NCI-H524 treated with DMSO at 0.1 percent for 48 hours (cell line): ENCODE measurements at places on chromosomes 2 and 18.

- no peak for DNase-seq
These were observed 132.4 kb downstream of the TMEM163 start for GRCh38 chr2:134586326-134586965.

- DNase-seq: no peak
These were observed 212.8 kb downstream of the CDCA7 start for GRCh38 chr2:173567493-173567892.

GRCh38 chr18:55013685-55014084 is 54.4 kb upstream of the CCDC68 start:
- no peak for DNase-seq

DNA sequence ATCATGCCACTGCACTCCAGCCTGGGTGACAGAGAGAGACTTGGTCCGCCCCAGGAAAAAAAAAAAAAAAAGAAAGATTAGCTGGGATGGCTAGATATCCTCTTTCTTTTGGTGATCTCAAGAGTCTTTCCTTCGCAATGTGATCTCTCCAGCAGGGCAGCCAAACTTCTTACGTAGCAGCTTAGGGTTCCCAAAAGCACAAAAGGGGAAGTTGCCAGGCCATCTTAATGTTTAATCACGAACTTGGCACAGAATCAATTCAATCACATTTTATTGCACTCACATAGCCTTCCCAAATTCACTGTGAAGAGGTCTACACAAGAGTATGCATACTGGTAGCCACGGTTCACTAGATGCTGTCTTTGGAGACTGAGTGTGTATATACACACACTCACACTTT is 53.1 kb downstream of the VIL1 start:
- no peak for DNase-seq

- no peak for DNase-seq
These were observed 91.1 kb upstream of the ANKRD30BL start for GRCh38 chr2:132252894-132253264.

GRCh38 chr18:35408843-35409261 is 31.7 kb upstream of the ZNF396 start:
- DNase-seq: no peak

- DNase-seq: no peak
These were observed 6.0 kb downstream of the SLC4A3 start for GRCh38 chr2:219633276-219634065.

DNA sequence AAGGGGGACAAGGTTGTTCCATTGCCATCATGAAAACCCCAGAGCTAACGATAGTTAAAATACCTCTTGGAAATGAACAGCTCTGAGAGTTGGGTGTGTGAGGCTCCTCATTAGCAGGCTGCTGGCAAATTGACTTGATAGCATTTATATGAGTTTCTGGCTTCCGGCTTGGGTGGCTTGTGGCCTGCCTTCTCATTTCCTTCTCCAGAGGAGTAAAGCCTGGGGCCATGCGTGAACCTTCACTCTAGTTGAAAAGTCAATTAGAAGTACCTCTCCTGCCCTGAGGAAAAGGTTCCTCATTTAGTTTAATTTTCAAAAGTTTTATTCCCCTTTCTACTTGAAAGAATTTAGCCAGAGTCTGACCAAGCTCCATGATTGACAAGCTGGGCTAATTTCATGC is 67.1 kb downstream of the MGAT5 start:
- no peak for DNase-seq

GRCh38 chr2:120576509-120577474 is 158.9 kb upstream of the GLI2 start:
- no peak for DNase-seq

- no peak for DNase-seq
These were observed 139.9 kb downstream of the THADA start for GRCh38 chr2:43455731-43456642.

- DNase-seq: no peak
These were observed 391.3 kb downstream of the SETBP1 start for GRCh38 chr18:45071956-45072355.

GRCh38 chr2:211802666-211803065 is 735.9 kb downstream of the ERBB4 start:
- DNase-seq: peak; percentile 75
